Ureter (tissue), 1 donor: ENCODE measurements at places on chromosomes 5 and 9. TPM values are rescaled to one million over a fixed set of nuclear protein-coding genes. Genes with fewer than 3 reads are reported as not detected.

GRCh38 chr9:129506041-129506440, 114.9 kb downstream of the C9orf50 start:
- DNase-seq = no peak

DNA sequence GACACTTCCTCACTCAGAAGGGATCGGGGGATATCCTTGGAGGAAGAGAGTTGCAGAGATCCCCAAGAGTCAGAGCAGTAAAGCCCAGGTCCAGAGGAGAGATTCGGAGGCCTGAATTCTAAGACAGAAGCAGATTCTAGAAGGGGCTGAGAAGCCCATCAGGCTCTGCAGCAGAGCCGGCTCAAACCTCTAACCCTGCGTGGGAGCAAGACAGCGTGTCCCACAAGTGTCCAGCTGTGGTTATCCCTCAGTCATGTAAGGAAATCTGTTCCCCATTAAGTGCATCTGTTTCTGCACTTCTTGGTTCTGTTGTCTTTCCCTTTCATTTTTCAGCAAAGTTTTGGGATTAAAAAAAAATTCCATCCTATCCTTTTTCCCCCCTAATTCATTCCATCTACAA, 4.8 kb upstream of the DIAPH1 start:
- no peak for DNase-seq

- DNase-seq = peak; percentile 49
These were observed 1.3 kb downstream of the UBE2R2 start for GRCh38 chr9:33818167-33818846.

PCDHA10 gene
- total RNA-seq = 1.5 TPM

BTNL8 gene
- not detected for total RNA-seq

DNA sequence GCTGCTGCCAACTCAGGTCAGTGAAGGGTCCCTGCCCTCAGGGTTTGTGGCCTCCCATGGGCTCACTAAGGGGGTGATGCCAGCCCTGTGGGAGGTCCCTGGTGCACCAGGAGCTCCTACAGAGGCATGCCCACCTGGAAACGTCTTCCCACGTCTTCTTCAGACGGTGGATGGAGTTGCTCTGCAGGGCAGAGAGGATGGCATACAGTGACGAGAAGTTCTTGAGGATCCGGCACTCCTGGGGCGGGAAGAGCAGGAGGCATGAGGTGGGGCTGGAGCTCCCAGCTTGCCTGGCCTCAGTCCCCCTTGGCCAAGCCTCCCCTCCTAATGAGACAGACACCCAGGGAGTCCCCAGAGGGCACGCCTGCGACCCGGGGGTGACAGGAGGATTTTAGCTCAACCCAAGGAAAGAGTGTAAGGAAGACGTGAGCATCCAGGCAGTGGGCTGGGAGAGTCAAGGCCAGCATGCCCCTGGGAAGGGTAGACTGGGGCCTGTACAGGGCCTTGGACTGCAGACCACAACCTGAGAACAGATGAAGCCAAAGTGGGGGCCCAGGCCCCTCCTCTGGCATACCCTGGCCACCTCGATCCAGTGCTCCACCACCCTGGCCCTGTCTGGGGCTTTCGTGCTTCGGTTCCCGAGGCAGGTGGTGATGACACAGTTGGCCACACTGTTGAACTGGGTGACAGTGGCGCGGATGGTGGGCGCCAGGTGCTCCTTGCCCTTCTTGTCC, 14.4 kb downstream of the RALGDS start:
- DNase-seq = no peak

DNA sequence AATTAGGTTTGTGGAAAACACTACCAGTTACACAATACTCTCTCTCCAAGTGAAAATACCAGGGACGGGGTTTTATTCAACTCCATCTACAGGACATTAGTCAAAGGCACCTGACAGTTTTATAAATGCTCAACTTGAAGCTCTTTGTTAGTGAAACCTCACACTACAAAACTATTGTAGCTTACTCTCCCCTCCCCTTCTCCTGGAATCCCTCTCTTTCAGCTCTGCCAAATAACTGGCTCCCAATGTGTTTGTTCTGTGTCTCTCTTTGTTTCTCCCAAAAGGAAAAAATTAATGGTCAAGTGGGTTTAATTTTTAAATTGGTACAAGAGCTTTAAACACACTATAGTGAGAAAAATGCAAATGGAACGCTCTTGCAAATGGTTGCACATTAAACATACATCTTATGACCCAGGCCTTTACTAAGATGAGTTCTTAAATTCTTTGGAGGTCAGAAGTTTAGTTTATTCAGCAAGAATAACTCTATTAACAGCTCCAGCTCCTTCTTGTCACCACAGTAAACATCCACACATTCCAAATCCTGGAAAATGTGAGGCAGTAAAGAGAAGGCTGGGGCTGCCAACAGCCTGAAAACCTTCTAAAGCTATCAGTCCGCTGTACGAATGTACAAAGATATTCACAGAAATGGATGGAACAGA, 48.4 kb downstream of the ZNF608 start:
- no peak for DNase-seq

GRCh38 chr9:96169484-96169883, 132.5 kb downstream of the HSD17B3 start:
- DNase-seq = peak; percentile 89

DNA sequence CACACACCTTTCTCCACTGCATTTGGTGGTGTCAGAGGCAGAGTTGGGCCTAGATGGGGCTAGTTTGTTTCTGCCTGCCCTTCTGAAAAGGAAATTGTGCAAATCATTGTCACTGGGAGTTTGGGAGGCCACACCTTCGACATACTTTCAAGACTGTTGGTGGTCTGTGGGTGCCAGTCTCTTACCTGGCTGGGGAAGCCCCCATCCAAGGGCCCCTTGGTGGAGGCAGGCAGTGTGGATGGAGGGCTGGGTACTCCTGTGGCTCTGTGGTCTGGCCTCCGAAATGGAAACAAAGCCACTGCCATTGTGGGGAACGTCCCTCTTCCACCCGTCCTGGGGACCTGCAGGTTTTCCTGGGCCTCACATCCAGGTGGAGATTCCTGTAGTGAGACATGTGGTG, 10.9 kb upstream of the PHYHD1 start:
- DNase-seq = no peak

DNA sequence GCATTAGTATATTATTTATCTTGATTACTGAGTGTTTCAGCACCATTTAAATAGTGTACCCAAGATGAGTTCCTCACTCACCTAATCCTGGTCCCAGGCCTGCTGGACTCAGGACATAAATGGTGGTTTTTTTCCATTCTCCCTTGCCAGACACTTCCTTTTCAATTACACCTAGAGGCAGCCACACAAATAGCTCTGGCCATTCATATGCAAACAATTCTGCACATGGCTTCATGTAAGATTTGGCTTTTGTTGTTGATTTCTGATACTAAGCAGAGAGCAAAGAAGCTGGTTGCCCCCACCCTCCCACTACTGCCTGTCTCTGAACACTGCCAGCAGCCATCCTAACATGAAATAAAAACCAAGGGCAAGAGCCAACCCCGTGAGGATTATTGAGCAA, 180.4 kb downstream of the SEMA5A start:
- DNase-seq = no peak

GABRA6 gene
- not detected for total RNA-seq

ECM2 gene
- 16.3 TPM for total RNA-seq

GRCh38 chr9:16217943-16218701, 652.3 kb downstream of the BNC2 start:
- DNase-seq = no peak

DNA sequence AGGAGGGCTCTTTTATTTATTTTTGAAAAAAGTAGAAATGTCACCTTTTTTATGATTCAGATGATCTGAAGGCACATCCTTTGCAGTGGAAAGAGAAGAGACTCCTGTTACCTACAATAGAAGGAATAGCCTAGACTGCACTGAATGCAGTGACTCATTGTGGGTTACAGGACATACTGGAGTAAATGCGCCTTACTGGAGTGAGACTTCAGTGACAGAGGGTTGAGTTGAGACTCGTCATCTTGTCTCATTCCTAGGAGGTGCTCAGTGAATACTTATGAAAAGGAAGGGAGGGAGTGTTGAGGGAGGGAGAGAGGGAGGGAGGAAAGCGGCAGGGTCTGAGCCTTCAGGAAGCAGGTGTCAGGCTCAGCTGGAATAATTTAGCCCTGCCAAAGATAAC, 25.2 kb downstream of the ANKRA2 start:
- peak; percentile 42 for DNase-seq
